ENCODE measurements at places on chromosomes 1 and 21. TPM values are rescaled to one million over a fixed set of nuclear protein-coding genes. Genes with fewer than 3 reads are reported as not detected.
A peak's percentile ranks its signal among the peaks of the same experiment; 100 is the strongest.

GRCh38 chr1:24215226-24215814, 28.2 kb upstream of the IFNLR1 start:
- no peaks in the 10 kb centered on the region for H3K27me3 ChIP-seq
- H3K4me3 ChIP-seq, result no peak overlapping the region
- no peak for DNase-seq
- peaks cover 10% of the 10 kb centered on the region for H3K4me1 ChIP-seq
- H3K27ac ChIP-seq, result no peak overlapping the region
- no peaks in the 10 kb centered on the region for H3K36me3 ChIP-seq

DNA sequence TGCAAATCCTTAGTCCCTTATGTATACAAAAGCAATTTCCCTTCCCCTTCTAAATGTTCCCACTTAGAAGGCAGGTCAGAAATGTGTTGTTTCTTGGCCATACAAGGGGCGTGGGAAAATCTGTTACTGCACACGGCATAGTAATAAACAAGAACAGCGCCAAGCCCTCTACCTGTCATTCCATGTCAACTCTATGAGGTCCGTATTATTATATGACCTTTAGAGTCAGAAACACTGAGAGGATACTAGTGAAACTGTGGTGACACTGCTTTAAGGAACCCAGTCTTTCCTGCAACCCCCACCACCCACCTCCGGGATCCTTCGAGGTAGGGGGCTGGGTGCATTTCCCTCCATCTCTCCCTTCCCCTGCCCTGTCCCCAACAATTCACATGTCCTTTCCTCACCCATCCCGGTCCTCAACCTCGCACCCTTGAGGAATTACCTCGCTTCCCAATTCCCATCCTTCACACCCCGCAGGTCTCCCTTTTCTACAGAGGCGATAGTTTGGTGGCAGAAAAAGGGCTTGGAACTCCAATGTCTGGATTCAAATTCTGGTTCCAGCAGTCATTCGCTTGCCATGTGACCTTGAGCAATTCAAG, 647 bp downstream of the SDHB start:
- peaks cover 7% of the 10 kb centered on the region for H3K36me3 ChIP-seq
- peak overlapping the region; percentile 95 for H3K27ac ChIP-seq
- no peaks in the 10 kb centered on the region for H3K27me3 ChIP-seq

DNA sequence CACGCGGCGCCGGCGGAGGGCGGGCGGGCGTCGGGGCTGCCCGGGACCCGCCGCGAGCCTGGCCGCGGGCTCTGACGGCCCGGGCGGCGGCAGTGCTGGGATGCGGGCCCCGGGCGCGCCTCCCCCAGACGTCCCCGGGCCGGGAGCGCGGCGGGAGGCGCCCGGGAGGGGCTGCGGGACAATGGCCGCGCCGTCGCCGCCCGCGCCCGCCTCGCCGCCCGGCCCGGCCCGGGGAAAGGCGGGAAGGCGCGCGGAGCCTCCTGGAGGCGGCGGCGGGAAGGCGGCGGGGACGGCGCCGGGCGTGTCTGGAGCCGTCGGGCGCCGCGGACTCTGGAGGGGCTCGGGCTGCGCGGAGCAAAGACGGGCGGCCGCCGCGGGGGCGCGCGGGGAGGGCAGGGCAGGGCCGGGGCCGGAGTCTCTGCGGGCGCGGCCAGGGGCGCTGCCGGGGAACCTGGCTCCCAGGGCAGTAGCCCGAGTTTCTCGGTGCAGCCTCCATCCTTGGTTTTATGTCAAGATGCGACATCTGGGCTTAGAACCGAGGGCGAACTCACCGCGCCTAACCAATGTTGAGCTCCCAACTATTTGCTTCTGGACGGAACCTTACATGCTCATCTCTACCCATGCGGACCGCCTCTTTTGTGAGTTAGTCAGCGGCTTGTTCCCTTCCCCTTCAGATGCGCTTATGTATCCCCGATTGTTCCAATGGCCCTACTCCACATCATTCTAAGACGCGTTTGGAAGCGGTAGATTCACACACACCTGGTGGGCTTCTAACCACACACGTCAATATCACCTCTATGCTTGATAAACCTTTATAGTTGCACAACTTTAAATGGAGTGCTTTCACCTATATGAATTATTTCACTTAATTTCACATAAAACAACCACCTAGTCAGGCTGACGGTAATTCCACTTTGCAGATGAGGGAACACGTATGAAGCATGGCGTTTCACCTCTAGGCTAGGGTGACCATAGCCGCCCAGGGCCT, 651 bp downstream of the ZBTB8A start:
- no peaks in the 10 kb centered on the region for H3K36me3 ChIP-seq
- H3K4me3 ChIP-seq, result peak overlapping the region; percentile 85
- peaks cover 23% of the 10 kb centered on the region for H3K27me3 ChIP-seq
- H3K4me1 ChIP-seq, result peaks cover 20% of the 10 kb centered on the region
- peak overlapping the region; percentile 19 for H3K27ac ChIP-seq

GRCh38 chr1:184270556-184270955, 116.3 kb upstream of the C1orf21 start:
- no peaks in the 10 kb centered on the region for H3K27me3 ChIP-seq
- DNase-seq, result peak; percentile 46
- peaks cover 22% of the 10 kb centered on the region for H3K4me1 ChIP-seq
- no peak overlapping the region for H3K27ac ChIP-seq

The ELOA gene
- total RNA-seq, result 45.1 TPM

DNA sequence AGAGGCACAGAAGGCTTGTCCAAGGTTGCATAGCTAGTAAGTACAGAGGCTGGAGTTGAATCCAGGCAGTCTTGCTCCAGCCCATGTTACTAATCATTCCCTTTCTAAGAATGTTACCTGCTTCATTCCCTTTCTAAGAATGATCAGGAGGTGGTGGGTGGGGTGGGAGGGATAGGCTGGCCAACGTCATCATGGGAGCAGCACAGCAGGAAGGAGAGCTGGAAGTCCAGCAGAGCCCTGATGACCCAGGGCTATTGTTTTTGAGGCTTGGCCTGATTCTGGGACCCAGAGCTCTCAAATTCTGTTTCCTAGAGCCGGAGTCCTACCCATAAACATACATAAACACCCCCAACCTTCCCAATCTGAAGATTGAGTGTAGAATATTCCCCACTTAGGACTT, 11.8 kb upstream of the CSF1 start:
- DNase-seq, result no peak
- no peak overlapping the region for H3K4me3 ChIP-seq
- 0 out of 2 replicates have a peak, but pooled peaks cover 3% of the 10 kb centered on the region for H3K4me1 ChIP-seq
- peaks cover 5% of the 10 kb centered on the region for H3K27me3 ChIP-seq

GRCh38 chr1:158147401-158147800, 33.3 kb upstream of the CD1D start:
- peaks cover 8% of the 10 kb centered on the region for H3K4me1 ChIP-seq
- no peak overlapping the region for H3K27ac ChIP-seq
- H3K36me3 ChIP-seq, result no peaks in the 10 kb centered on the region
- H3K27me3 ChIP-seq, result peaks cover 66% of the 10 kb centered on the region
- H3K4me3 ChIP-seq, result no peak overlapping the region

The C8B gene
- 0.30 TPM for total RNA-seq

The MCOLN3 gene
- 6.4 TPM for total RNA-seq

- DNase-seq, result peak; percentile 13
- peaks cover 2% of the 10 kb centered on the region for H3K4me1 ChIP-seq
- H3K4me3 ChIP-seq, result no peak overlapping the region
- no peaks in the 10 kb centered on the region for H3K36me3 ChIP-seq
- H3K27me3 ChIP-seq, result no peaks in the 10 kb centered on the region
These were observed 22.5 kb upstream of the RHBDL2 start for GRCh38 chr1:38964140-38964548.

- H3K36me3 ChIP-seq, result no peaks in the 10 kb centered on the region
- DNase-seq, result peak; percentile 23
- peaks cover 4% of the 10 kb centered on the region for H3K27me3 ChIP-seq
- peak overlapping the region; percentile 75 for H3K4me3 ChIP-seq
- H3K27ac ChIP-seq, result peak overlapping the region; percentile 48
These were observed 818 bp downstream of the FHL3 start for GRCh38 chr1:38004284-38005108.

- H3K4me1 ChIP-seq, result peaks cover 12% of the 10 kb centered on the region
These were observed 299.2 kb downstream of the GPATCH2 start for GRCh38 chr1:217331698-217332097.
